Astrocyte (in vitro differentiated cells and primary cell): ENCODE measurements at places on chromosomes 5 and 9.

- no peak overlapping the region for H3K27ac ChIP-seq
- no peak overlapping the region for H3K4me3 ChIP-seq
- H3K36me3 ChIP-seq, result no peaks in the 10 kb centered on the region
Measured at GRCh38 chr9:133612816-133613215, 3.6 kb upstream of the FAM163B start.

GRCh38 chr9:99171225-99172123, 50.3 kb downstream of the ALG2 start:
- DNase-seq, result no peak
- no peaks in the 10 kb centered on the region for H3K36me3 ChIP-seq
- no peak overlapping the region for H3K4me3 ChIP-seq
- no peak overlapping the region for H3K27ac ChIP-seq

GRCh38 chr5:163880302-163880701, 374.9 kb downstream of the MAT2B start:
- DNase-seq, result peak; percentile 79
- no peaks in the 10 kb centered on the region for H3K4me1 ChIP-seq
- no peaks in the 10 kb centered on the region for H3K27me3 ChIP-seq
- H3K36me3 ChIP-seq, result no peaks in the 10 kb centered on the region
- H3K27ac ChIP-seq, result no peak overlapping the region
- no peak overlapping the region for H3K4me3 ChIP-seq

GRCh38 chr9:8494571-8494970, 695.0 kb upstream of the DMAC1 start:
- H3K27ac ChIP-seq, result no peak overlapping the region
- no peak overlapping the region for H3K4me3 ChIP-seq
- H3K27me3 ChIP-seq, result no peaks in the 10 kb centered on the region
- no peaks in the 10 kb centered on the region for H3K4me1 ChIP-seq
